ENCODE measurements at places on chromosomes 1 and 21.
A peak's percentile ranks its signal among the peaks of the same experiment; 100 is the strongest.

- no peak for DNase-seq
Measured at GRCh38 chr1:983798-984475, 2.0 kb upstream of the PERM1 start.

DNA sequence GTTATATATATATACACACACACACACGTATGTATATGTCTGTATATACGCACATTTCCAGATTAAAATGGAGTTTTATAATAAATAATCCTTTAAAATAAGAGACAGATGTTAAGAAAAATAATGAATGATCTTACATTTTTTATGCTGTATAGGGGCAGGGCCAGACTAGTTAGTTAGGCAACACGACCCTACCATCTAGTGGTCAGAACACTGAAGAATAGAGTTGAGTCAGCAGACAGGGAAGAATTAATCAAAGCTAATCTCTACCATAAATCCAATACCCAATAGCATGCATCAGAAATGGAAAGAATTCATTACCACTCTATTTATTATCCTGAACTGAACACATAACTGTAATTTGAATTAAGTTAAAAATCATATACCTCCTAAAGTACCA lies 156.7 kb downstream of the BRINP3 start:
- DNase-seq = no peak

DNA sequence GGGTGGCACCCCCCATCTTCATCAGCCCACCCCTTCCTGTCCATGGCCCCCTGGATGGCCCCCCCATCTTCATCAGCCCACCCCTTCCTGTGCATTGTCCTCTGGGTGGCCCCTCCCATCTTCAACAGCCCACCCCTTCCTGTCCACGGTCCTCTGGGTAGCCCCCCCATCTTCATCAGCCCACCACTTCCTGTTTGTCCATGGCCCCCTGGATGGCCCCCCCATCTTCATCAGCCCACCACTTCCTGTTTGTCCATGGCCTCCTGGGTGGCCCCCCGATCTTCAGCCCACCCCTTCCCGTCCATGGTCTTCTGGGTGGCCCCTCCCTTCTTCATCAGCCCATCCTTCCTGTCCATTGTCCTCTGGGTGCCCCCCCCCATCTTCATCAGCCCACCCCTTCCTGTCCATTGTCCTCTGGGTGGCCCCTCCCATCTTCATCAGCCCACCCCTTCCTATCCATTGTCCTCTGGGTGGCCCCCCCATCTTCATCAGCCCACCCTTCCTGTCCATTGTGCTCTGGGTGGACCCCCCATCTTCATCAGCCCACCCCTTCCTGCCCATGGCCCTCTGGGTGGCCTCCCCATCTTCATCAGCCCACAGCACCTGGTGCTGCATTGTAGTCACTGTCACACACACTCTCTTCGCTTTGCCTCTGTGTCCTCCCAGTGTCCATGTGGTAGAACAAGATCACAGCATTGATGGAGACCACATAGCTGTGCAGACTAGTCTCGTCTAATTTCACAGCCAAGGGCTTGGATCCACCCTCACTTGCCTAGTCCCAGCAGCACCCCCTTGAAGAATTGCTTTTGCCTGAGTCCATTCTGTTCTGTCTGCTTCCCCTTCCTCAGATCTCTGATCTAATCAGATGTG lies 95.9 kb downstream of the PCBP3 start:
- DNase-seq = no peak

DNA sequence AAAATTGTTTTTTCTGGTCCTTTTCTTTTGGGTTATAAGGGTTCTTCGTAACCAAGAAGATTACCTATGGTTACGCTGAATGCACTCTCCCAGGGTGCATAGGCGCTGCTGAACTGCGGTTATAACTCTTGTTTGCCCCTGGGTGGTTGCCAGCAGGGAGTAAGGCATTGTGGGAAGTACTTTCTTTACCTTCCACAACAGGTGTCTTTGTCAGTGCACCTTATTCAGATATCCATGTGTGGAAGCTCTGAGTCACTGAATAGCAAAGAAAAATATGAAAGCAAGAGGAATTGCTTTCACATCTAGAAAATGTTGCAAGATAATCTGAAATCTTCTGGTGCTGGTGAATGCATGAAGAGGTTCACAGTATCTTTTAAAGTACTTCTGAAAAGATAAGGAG lies 124.4 kb upstream of the CACYBP start:
- DNase-seq = no peak

DNA sequence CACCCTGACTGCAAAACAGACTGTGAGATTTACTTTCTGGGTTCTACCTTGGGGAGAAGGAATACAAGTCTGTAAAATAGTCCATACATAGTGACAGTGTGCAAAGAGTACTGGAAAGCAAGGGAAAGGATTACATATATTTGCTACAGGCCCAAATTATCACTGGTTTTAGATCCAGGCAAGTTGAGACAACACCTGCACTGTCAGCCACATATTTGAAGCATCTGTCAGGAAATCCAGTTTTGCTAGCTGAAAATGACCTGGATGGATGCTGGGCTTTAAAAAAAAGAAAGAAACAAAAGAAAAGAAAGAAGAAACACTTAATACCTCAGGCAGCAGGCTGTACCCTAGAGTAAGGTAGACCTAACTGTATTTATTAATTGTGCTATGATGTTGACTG lies 23.9 kb upstream of the SPRR2G start:
- no peak for DNase-seq

GRCh38 chr21:30044447-30045064 lies 104.8 kb upstream of the GRIK1 start:
- no peak for DNase-seq

- DNase-seq = no peak
Measured at GRCh38 chr1:66712839-66713238, 39.4 kb upstream of the DYNLT5 start.

- no peak for DNase-seq
Measured at GRCh38 chr1:39322431-39322830, 117.9 kb downstream of the MACF1 start.

DNA sequence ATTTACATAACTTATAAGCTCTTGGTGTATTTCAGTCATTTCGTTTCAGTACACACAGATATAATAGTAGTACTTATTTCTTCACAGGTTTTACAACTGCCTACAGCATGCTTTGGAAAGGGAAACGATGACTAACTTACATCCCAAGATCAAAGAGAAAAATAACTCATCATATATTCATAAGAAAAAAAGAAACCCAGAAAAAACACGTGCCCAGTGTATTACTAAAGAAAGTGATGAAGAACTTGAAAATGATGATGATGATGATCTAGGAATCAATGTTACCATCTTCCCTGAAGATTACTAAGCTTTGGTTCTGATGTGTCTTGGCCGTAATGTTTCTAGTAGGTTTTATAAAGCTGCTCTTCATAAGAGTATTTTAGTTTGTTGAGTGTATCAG lies 30.9 kb downstream of the TYW3 start:
- no peak for DNase-seq

GRCh38 chr1:12591267-12591938 lies 26.6 kb downstream of the DHRS3 start:
- DNase-seq = no peak

- no peak for DNase-seq
Measured at GRCh38 chr1:32114420-32114819, 6.6 kb downstream of the KPNA6 start.

DNA sequence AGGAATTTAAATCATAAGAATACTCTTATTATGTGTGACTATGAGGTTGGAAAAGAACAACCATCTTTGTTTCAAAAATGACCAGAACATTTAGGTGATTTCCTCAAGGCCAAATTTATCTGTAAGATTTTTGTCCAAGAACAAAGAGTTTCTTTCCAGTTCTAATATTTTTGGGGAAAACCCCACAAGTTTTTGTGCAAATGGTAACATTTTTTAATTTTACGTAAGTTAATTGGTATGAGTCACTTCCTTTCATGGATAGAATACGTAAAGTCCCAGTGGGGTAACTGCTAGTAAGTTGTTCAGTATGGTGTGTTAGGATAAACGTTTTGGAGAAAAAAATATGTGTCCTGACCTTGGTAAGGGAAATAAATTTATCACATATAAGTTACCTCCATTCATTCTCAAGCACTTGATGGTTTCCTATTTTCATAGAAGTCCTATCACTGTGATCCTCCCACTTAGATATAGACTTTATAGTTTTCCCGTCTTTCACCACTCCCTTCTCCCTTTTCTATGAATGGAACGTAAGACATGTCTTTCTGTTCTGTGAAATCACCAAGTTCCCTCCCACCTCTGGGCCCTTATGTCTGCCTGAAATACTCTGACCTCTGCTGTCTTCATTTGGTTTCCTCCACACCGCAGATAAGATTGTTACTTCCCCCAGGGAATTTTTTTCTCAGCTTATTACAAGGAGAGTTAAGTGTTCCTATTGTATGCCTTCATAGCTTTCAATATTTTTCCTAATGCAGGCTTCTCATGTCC lies 34.9 kb upstream of the TSNAX start:
- no peak for DNase-seq

DNA sequence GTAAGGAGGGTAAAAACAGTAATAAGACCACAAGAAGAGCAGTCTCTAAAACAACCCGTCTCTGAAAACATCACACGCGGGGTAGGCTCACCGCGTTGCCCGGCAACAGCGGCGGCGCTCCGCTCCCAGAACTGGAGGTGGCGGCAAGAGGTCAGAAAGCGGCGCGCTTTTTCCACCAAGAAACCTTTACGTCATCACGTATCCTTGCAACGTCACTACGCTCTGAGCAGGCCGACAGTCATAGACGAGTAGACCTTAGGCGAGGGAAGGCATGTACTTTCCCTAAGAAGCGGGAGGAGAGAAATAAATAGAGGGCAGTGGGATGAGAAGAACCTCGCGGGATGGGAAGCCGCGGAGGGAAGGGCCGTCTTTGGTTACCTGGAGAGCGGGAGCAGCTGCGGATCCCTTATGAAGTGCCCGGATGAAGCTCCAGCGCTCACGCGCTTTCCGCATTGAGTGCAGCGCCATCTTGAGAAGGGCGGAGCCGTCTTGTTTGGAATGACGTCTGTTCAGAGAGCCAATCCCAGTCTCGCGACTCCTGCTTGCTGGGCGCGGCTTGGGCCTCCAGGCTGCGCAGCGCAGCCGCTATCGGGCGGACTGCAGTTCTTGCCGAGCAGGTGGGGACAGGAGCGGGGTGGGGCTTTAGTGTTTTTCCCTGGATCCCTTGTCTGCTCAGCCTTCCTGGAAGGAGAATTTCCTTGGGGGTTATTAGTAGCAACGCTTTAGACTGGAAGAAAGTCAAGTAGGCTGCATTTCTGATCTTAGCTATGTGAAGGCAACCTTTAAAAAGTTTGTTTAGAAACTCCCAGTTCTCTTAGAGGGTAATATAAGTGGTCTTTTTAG lies at the start of gene WARS2:
WARS2 (minus strand) TSS at position 477 of the 843 bp plus-strand sequence; CDS start at position 468, 9 bp downstream.
- peak; percentile 94 for DNase-seq

GRCh38 chr1:8818325-8818775 lies 910 bp upstream of the RERE start:
- peak; percentile 35 for DNase-seq

DNA sequence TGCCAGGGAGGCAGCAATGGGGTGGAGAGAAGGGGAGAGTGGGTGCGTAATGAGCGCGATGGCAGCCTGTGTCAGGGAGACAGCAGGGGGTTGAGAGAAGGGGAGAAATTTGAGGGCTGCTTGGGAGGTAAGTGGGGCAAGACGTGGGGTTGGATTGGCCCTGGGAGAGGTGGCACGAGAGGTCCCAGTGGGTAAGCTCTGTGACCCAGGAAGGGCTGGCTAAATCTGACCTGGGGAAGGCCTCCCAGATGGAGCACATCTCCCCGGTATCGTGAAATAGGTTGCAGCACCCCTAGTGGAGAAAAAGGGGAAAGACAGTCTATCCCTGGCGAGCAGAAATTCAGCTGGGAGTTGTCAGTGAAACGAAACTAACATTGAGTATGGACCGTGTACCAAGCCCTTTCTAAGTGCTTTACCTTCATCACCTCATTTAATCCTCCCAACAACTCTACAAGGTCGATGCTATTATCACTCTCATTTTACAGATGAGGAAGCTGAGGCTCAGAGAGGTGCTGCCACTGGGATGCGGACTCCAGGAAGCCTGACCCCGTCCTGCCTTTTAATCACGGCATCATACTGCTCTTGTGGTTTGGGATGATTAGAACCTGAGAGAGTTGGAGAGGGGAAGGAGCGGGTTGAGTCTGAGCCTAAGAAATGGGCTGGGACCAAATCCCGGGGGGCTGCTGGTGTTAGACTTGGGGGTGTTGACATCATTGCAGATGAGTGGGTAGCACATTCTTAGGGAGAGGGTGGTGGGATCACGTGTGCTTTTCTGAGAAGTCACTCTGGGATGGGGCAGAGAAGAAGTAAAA lies 56.6 kb upstream of the RPL11 start:
- no peak for DNase-seq
